Right ventricle myocardium superior (tissue), 1 donor: ENCODE measurements at places on chromosomes 16 and 17. TPM values are rescaled to one million over a fixed set of nuclear protein-coding genes. Genes with fewer than 3 reads are reported as not detected.
A peak's percentile ranks its signal among the peaks of the same experiment; 100 is the strongest.

DNA sequence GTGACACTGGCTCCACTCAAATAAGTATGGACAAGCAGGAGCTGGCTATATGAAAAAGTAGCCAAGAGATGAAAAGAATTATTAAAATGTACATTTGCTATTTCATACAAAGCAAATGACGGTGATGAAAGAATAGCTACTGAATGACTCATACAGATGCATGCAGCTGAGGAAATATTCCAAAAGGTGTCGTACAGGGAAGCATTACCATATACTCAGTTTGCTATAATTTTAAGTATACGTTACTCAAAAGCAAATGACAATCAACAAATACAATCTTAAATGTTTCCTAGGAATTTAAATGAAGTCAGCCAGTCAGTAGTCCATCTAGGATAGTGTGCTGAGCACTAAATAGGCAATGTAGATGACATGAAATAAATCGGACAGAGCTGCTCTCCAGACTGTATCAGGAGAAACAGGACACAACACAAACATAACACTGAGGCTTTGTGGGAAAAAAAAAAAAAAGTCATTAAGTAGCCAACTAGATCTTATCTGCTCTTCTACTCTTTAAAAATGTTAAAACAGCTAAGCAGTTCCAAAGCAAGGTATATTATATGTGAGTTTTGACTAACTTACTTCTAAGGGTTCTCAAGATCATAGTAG is 65.0 kb downstream of the NCOR1 start:
- DNase-seq = no peak

GRCh38 chr17:30173649-30174048 is 57.0 kb downstream of the NSRP1 start:
- no peak for DNase-seq

PRSS27 gene
- 0.30 TPM for total RNA-seq

EPX gene
- not detected for total RNA-seq

GRCh38 chr16:50451951-50452508 is 83.2 kb upstream of the BRD7 start:
- DNase-seq = no peak

GRCh38 chr16:4987250-4987579 is 29.1 kb downstream of the SEC14L5 start:
- DNase-seq = no peak

DNA sequence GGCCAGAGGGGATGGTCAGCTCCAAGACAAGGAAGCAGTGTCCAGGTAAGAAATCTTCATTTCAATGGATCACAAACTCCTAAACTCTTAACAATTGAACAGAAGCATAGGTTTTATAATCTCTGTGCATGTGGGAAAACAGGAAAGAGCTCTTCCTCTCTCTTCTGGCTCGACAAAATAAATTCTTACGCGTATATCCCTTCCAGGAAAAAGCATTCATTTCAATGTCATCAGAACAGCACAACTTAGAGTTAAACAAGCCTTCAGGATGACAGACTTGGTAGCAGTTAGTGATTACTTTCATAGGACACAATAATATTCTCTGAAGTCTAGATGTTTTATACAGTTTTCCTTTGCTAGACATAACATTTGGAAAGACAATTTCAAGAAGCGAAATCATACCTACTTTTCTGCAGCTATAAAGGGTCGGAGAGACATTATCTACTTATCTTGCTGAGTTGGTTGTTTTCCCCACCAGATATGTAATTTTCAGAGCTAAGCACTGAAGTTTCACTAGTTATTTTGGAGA is 19.3 kb upstream of the SLC35G3 start:
- DNase-seq = no peak

DNA sequence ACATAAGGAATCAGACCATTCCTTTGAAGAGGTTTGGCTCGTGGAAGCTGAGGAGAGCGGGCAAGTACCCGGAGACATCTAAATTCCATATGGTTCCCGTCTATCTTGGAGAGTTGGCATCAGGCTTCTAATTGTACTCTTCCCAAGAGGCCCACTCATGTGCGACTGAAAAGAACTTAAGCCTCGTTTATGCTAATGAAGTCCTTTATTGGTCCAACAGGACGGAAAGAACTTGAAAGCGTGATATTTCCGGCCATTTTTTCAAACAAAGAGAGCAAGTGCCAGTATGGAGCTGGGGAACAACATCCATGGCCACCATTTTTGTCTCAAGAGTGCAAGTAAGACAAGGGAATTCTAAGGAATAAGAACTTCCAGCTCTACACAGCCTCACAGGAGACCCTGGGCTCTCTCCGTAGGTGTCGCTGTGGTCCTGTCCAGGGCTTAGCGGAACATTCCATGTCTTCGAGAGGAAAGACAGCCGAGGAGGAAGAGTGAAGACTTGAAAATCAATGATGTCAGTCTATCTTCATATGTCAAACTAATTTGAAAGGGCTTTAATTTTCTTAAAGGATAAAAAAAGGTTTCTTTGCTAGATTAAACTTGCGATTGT is 566.0 kb upstream of the PSMD7 start:
- DNase-seq = no peak

GRCh38 chr17:16491131-16491702 is 776 bp downstream of the LRRC75A start:
- peak; percentile 49 for DNase-seq

DNA sequence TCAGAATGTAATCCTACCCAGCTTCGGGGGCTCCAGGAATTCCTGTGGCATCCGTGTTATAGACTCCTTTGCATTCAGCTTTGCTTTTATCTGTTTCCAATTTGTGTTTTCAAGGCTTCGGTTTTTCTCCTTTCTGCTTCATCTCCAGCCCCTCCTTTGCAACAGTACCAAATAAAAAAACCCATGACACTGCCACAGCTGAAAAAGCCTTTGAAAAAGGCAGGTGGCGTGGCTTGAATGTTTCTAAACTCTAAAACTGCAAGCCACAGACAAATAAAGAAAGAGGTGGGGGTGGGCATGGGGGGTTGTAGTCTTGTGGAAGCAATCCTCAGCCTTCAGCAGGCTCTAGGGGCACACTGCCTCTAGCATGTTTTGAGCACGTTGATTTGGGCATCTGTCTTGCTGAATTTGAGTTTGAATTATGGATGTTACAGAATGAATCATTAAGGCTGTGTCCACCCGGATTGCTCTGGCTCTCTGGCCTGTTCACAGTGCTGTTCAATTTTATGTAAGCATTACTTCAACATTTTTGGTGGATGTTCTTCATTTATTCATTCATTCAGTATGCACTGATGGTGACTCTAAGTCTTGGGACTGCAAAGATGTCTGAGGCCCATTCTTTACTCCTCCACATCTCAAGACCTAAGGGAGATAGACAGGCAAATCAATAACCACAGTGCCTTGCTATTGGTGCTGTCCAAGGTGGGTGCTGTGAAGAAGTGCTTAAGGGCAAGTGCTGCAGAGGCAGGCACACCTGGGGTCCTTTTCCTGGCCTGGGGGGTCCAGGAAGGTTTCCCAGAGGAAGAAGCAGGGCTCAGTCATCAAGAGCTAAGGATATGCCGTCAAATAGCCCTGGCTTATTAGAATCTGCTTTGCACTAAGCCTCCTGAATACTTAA is 77.4 kb downstream of the CDH13 start:
- no peak for DNase-seq
